Activated naive CD4-positive, alpha-beta T cell treated with anti-CD3 and anti-CD28 coated beads, Interleukin-2, amount 10 ng/mL, durations not matched to agents 7 days and 5 days (primary cell): ENCODE measurements at places on chromosomes 2 and 18.

- H3K4me3 ChIP-seq = no peak overlapping the region
- H3K27me3 ChIP-seq = no peaks in the 10 kb centered on the region
- no peak for DNase-seq
- no peaks in the 10 kb centered on the region for H3K4me1 ChIP-seq
Observed at GRCh38 chr18:28284132-28284531, 107.2 kb upstream of the CDH2 start.

DNA sequence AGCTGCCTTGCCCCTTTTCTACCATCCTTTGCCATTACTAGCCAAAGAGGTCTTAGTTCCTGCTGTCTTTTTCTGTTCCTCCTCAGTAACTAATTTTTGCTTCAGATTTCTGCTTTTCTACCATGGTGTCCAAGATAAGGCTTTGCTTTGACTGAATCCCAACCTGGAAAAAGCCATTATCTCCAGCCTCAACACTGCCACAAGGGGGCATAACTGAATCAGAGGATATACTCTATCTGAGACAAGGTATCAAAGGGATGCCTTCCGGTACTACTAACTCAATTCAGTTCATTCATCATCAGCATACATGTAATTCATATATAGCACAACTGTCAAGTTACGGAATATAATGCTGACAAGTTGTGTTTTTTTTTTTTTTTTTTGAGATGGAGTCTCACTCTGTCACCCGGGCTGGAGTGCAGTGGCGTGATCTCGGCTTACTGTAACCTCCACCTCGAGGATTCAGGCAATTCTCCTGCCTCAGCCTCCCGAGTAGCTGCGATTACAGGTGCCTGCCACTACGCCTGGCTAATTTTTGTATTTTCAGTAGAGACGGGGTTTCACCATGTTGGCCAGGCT is 11.4 kb downstream of the OSGEPL1 start:
- no peak overlapping the region for H3K27ac ChIP-seq
- no peaks in the 10 kb centered on the region for H3K4me1 ChIP-seq
- H3K36me3 ChIP-seq = peaks cover 8% of the 10 kb centered on the region
- DNase-seq = peak; percentile 60
- no peak overlapping the region for H3K4me3 ChIP-seq

- peaks cover 16% of the 10 kb centered on the region for H3K4me1 ChIP-seq
- H3K27ac ChIP-seq = no peak overlapping the region
- DNase-seq = no peak
- H3K4me3 ChIP-seq = no peak overlapping the region
Observed at GRCh38 chr2:148048475-148049221, 27.8 kb downstream of the MBD5 start.

GRCh38 chr18:34315591-34316352 is 91.1 kb upstream of the NOL4 start:
- H3K27ac ChIP-seq = no peak overlapping the region
- H3K27me3 ChIP-seq = no peaks in the 10 kb centered on the region
- H3K36me3 ChIP-seq = no peaks in the 10 kb centered on the region
- DNase-seq = no peak

- DNase-seq = peak; percentile 70
- H3K4me1 ChIP-seq = peaks cover 2% of the 10 kb centered on the region
- no peak overlapping the region for H3K27ac ChIP-seq
Observed at GRCh38 chr2:127049927-127050802, 56.8 kb downstream of the BIN1 start.

- DNase-seq = no peak
- H3K4me1 ChIP-seq = no peaks in the 10 kb centered on the region
- no peaks in the 10 kb centered on the region for H3K36me3 ChIP-seq
Observed at GRCh38 chr2:128495996-128496547, 177.4 kb upstream of the HS6ST1 start.

DNA sequence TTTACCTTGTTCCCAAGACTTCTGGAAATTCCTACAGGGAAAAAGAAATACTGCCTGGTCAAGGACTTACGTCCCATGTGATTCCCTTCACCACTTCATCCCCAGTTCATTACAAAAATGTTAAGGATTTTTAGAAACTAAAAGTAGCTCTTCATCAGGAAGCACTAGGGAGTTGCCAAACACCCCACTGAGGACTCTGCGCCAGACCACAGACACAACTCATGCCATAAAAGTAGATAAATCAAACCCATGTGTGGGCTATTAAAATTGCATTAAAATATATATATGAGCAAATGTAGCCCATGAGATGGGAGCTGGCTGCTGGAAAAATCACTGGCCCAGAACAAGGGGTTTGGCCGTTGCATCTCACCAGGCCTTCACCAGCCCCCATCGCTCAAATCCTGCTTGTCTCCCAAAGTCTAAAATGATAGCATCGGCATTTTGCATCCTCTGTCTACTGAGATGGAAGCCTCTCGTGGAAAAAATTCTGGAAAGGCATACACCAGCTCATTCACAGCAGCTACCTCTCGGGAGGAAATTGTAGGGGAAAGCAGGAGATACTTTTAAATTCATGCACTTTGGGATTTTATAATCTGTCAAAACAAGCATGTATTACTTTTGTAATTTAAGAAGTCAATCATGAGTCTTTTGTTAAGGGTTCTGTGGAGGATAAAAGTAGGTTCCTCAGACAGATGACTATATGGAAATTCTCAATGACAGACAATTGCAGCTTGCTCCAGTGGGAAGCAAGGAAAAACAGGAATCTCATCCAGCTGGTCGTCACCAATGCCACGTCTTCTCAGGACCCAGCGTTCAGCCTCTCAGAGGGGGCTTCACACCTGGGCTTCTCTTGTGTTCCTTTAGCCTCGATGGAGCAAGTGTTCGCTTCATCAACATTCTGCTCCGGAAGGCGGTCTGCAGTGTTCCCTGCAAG is 113.9 kb downstream of the MREG start:
- peaks cover 23% of the 10 kb centered on the region for H3K27me3 ChIP-seq
- H3K27ac ChIP-seq = no peak overlapping the region
- no peaks in the 10 kb centered on the region for H3K36me3 ChIP-seq
- no peak for DNase-seq
- H3K4me3 ChIP-seq = no peak overlapping the region

DNA sequence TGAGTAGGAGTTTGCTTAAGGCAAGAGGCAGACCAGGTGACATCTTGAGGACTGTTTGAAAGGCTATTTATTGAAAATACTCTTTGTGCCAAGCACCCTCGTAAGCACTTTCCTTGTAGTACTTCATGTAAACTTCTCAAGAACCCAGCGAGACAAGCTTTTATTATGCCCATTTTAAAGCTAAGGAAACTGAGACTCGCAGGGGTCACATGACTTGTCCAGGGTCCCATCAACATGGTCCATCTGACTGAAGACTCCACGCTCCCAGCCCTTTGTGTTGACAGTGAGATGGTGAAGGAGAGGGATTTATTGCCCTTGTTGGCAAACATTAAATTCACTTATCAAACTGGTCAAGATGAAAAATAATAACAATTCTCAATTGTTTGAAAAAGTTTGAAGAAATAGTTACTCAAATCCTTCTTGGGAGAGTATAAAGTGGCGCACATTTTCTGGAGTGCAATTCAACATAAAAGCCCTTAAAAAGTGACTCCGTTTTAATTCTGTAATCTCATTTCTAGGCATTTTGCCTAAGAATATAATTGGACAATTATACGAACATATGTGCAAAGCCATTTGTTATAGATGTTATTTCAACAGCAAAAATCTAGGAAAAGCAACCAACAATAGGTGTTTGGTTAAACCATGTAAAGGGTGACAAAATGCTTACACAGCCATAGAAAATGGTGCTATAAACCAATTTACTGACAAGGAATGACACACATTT is 270.5 kb upstream of the NCKAP5 start:
- no peak for DNase-seq
- no peaks in the 10 kb centered on the region for H3K36me3 ChIP-seq
- H3K4me3 ChIP-seq = no peak overlapping the region
- no peaks in the 10 kb centered on the region for H3K27me3 ChIP-seq
- H3K27ac ChIP-seq = no peak overlapping the region

- H3K27ac ChIP-seq = no peak overlapping the region
- H3K4me1 ChIP-seq = no peaks in the 10 kb centered on the region
- peaks cover 7% of the 10 kb centered on the region for H3K27me3 ChIP-seq
Observed at GRCh38 chr18:50720325-50720674, 99.5 kb downstream of the MRO start.

DNA sequence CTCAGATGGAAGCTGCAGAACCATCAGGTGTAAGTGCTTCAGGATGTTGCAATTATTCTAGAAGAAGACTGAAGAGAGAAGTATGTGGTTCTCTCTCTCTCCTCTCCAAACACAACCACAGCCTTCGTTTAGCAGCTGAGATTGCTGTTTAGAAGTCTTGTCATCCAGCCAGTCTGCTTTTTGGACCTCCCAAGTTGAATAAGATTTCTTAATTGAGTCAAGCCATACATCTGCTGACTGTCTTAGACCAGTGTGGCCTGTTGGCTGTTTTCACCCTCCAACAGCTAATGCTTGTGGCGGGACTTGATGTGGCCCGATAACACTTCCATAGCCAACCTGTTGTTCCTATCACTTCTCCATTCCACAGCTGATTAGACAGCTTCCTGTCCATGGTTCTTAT is 91.3 kb upstream of the TMEM17 start:
- no peak overlapping the region for H3K27ac ChIP-seq
- H3K27me3 ChIP-seq = no peaks in the 10 kb centered on the region
- H3K4me3 ChIP-seq = no peak overlapping the region
- no peak for DNase-seq
- H3K36me3 ChIP-seq = no peaks in the 10 kb centered on the region
- no peaks in the 10 kb centered on the region for H3K4me1 ChIP-seq

GRCh38 chr2:238130111-238130695 is 8.3 kb upstream of the KLHL30 start:
- no peak overlapping the region for H3K27ac ChIP-seq
- DNase-seq = no peak
- H3K4me1 ChIP-seq = no peaks in the 10 kb centered on the region
- no peaks in the 10 kb centered on the region for H3K27me3 ChIP-seq
- no peak overlapping the region for H3K4me3 ChIP-seq
- no peaks in the 10 kb centered on the region for H3K36me3 ChIP-seq

DNA sequence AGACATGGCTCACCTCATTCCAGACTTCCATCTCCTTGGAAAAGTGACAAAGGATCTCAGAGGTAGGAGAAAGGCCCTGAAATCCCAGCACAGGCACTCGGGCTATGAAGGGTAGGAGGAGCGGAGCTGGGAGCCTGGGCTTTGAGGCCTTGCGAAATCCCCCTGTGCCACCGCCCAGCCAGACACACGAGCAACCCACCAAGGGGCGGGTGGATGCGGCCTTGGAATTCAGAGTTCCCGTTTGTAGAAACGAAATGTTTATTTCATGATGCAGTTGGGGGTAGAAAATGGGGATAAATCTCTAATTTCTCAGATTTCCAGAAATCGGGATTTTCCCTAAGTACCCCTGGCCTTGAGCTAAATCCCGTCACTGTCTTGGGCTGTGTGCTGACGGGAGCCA is 177.1 kb upstream of the HDAC4 start:
- H3K27ac ChIP-seq = no peak overlapping the region
- no peak overlapping the region for H3K4me3 ChIP-seq
- peaks cover 5% of the 10 kb centered on the region for H3K27me3 ChIP-seq
- DNase-seq = no peak

GRCh38 chr2:191676790-191677645 is 918 bp upstream of the NABP1 start:
- peaks cover 22% of the 10 kb centered on the region for H3K36me3 ChIP-seq
- peaks cover 63% of the 10 kb centered on the region for H3K4me1 ChIP-seq
- peak overlapping the region; percentile 99 for H3K4me3 ChIP-seq
- no peaks in the 10 kb centered on the region for H3K27me3 ChIP-seq
- DNase-seq = peak; percentile 58
